Stimulated activated CD8-positive, alpha-beta memory T cell treated with anti-CD3 and anti-CD28 coated beads, Interleukin-7, amount 100 ng/mL, for 4 hours (primary cell): ENCODE measurements at places on chromosomes 3 and 15.

- no peak for DNase-seq
Measured at GRCh38 chr3:32303977-32304881, 65.7 kb downstream of the CMTM8 start.

DNA sequence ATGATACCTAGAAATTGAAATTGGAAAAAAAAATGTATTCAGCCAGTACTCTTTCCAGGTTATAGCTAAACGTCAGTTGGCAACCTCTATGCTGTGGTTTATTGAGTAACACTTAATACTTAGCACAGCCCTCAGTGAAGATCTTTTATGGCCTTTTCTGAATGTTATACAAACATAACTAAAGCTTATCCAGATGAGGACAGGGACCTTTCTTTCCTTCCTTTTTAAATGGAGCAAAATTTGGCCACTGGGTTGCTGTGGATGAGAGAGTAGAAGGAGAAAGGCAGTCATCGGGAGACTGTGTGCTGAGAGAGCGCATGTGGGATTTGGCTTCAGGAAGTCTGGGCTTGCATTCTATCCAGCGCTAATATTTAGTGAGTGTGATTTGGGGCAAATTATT lies 36.1 kb downstream of the IGF1R start:
- DNase-seq, result no peak

- no peak for DNase-seq
Measured at GRCh38 chr3:72085036-72085435, 300.1 kb upstream of the PROK2 start.

- no peak for DNase-seq
Measured at GRCh38 chr3:156553705-156554356, 1.1 kb downstream of the SSR3 start.

DNA sequence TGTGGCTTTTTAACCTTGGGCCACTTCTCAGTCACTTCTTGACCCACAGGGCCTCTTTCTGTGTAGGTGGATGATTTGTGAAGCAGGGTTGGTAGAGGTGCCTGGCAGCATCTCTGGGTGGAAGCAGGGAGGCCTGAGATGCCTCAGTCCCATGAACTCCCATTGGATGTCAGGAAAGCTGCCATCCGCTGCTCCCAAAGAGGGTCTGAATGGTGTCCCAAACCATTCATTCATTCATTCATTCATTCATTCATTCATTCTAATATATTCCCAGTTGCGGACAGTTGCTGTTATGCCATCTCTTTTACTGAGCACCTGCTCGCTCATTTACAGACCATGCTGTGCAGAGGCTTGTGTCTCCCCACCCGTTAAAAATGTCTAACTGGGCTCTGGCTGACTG lies 98.7 kb downstream of the CHDH start:
- DNase-seq, result no peak

GRCh38 chr3:192870822-192871221 lies 46.8 kb downstream of the MB21D2 start:
- DNase-seq, result no peak

DNA sequence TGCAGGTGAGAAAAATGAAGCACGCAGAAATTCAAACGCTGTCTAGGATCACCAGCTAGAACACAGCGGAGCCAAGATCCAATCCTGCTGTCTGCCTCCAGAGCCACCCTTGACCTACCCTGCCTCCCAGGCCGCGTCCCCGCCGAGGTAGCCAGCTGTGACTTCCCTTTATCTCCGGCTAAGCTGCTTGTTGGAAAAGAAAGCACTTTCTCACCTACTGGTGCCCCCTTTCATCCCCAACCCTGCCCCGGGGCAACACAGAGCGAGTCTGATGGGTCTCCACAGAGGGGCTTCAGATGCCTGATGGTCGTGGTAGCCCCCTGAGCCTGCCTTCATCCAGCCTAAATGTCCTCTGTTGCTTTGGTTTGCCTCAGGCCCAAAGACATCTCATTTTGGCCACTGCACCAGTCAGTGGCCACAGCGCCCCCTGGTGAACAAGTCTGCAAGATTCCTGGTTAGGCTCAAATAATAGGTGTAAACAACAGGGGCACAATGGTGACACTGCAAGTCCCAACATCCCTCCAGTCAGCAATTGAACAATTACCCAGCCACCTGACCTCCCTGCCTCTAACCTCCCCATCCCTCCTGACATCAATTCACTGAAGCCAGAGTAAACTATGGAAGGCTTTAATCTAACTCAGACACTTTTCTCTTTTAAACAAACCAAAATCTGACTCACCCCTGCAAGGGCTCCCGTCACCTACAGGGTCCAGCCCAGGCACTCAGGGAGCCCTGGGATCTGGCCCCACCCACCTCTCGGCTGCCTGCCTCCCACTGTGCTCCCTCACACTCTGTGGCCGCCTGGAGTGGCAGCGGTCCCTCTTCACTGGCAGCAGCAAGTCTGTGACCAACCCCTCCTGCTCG lies 27.3 kb upstream of the BCL2L10 start:
- peak; percentile 5 for DNase-seq

GRCh38 chr3:131393051-131393450 lies 11.5 kb downstream of the NUDT16 start:
- no peak for DNase-seq

DNA sequence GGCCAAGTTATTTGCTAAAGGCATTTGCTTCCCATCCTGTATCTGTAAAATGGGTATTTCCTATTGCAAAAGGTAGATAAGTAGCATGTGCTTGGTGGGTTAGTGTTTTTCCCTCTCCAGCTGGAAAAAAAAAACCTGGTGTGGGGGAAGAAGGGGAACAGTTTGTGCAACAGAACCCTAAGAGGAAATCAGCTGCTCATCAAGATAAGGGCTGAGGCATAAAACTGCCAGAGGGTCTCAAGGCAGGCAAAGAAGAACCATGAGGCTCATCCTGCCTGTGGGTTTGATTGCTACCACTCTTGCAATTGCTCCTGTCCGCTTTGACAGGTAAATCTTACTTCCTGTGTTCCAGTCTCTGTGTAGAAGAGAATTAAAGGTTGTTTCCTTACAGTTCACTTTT lies at the start of gene CPA3:
Gene CPA3, plus strand, starts transcription at position 248 of the 400 bp plus-strand sequence. Its CDS starts 12 bp downstream, at position 260.
- DNase-seq, result no peak

GRCh38 chr3:129056451-129057173 lies 4.0 kb upstream of the GP9 start:
- DNase-seq, result no peak

DNA sequence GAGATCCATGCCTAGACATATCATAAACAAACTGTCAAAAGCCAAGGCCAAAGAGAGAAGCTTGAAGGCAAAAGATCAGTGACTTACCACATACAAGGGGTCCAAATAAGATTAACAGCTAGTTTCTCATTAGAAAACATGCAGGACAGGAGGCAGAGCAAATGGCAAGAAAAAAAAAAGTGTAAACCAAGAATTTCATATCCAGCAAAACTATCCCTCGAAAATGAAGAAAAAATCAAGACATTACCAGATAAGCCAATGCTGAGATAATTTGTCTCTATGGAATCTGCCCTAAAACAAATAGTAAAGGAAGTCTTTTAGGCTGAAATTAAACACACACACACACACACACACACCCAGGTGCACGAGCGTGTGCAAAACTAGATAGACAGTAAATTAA lies 99.6 kb upstream of the NSMCE3 start:
- DNase-seq, result no peak

DNA sequence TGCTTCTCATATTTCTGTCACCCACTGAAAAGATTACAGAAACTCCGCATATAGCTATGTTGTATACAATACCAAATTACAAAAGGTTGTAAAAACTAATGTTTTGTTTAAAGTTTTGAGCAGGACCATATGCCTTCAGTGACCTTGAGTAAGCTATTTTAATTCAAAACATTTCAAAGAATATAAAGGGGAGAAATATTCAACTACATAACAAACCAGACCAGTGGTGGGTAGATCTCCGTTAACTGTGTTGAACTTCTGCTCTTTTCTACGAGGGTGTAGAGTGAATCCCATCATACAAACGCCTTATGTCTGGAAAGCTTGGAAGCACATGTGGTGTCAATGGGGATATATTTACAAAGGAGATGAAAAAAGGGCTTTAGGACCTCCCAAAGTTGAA lies 68.4 kb upstream of the NR2F2 start:
- DNase-seq, result no peak

- no peak for DNase-seq
Measured at GRCh38 chr3:160472344-160472743, 22.8 kb upstream of the TRIM59 start.

DNA sequence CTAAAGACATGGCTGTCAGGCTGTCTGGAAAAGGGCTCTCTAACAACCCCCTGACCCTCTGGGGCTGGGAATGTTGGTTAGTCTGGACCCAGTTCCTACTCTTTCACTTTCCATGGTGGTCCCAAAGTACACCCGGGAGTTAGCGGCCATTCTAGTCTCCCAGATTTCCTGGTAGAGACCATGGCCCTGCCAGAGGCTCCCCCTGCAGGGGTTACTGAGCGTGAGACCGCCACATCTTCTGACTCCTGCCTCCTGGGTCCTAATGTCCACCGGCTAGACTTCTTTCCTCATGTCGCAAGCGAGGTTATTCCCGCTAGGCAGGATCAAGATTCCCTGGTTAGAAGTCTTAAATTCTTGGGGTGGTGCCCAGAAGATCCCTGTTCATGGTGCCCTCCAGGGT lies 540.0 kb upstream of the ROBO1 start:
- DNase-seq, result no peak

DNA sequence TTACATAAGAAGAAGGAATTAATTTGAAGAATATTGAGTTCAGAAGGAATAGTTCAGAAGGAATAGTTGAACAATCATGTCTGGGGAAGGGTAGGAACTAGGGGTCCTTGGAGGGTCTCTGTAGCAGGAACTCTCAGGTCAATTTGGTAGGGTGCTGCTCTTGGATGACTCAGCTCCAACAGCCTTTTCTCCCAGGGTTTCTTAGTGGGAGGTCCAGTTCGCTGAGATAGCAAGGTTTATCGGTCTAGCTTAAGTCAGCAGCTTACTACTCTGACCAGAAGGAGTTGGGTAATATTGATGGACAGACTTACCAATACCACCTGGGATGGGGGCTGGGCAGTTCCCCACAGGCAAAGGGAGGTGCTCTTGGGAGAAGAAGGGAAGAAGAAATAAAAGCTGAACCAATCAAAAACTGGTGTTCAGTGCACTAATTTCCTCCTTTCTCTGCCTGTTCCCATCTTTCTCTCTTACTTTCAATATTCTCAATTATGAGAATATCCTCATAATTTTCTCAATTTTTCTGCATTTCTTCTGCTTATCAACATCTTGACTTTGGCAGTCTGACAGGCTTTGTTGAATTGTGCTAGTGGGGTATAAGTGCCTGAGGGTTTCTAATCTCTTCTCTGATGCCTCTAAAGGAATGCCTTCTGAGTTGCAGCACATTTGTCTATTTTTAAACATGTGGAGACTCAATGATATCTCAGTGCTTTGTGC lies 14.4 kb upstream of the MITF start:
- DNase-seq, result no peak

DNA sequence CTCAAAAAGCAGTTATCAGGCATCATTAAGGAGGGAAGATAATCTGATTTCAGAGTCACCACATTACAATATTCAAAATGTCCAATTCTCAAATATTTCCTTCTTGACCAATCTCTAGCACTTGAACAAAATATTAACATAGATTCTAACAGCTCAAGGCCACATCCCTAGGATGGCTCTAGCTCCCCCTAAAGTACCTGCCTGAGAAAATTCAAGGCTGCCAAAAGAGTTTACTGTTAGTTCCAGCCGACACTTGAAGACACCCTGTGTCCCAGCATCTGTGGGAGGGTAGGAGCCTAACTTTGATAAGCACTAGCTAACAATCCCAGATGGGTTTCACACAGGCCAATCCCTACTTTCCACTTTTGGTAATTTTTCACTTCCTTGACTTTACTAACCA lies 10.4 kb downstream of the NSMCE3 start:
- no peak for DNase-seq

GRCh38 chr15:93929375-93930094 lies 301.8 kb upstream of the MCTP2 start:
- DNase-seq, result no peak

DNA sequence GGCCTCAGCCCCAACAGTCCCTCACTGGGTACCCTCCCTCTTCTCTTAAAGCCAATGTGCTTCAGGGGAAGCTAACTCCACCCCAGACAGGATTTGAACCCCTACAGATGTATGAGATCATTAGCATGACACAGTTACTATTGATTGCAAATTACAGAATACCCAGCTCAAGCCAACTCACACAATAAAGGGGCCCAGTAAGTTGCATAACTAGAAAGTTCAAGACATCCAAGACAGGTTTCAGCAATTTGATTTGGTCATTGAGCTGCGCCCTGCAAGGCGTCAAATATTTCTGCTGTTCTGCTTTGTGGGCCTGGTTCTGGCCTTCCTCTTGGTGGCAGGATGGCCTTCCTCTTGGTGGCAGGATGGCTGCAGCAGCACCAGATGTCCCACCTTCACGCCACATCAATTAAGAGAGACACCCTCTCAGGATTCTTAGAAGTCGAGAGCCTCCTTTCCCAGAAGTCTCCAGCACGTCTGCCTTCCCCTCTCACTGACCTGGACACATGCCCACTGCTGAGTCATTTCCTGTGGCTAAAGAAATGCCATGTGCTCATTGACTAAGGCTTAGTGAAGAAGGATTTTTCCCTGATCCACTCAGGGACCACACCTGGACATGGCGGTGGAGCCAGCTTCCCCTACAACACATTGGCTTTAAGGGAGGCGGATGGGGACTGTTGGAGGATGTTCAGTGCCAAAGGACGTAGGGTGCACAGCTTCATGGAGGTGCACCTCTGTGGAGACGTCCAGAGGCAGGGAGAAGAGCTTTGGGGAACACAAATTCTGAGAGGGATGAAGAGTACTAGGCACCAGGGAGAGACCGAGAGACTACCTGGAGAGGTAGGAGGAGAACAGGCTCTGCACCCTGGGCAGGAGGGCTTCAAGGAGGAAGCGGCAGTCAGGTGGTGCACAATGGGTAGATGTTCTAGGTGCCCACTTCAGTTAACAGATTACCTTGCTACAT lies 49.1 kb downstream of the DNASE1L3 start:
- no peak for DNase-seq

- DNase-seq, result no peak
Measured at GRCh38 chr3:43638594-43639447, 17.0 kb upstream of the ANO10 start.

- DNase-seq, result no peak
Measured at GRCh38 chr3:32856355-32856889, 38.6 kb downstream of the TRIM71 start.

- DNase-seq, result no peak
Measured at GRCh38 chr3:156898296-156898880, 72.2 kb downstream of the LEKR1 start.

GRCh38 chr3:88984832-88985231 lies 122.6 kb upstream of the EPHA3 start:
- DNase-seq, result no peak

GRCh38 chr3:194608981-194609380 lies 24.2 kb downstream of the TMEM44 start:
- no peak for DNase-seq

DNA sequence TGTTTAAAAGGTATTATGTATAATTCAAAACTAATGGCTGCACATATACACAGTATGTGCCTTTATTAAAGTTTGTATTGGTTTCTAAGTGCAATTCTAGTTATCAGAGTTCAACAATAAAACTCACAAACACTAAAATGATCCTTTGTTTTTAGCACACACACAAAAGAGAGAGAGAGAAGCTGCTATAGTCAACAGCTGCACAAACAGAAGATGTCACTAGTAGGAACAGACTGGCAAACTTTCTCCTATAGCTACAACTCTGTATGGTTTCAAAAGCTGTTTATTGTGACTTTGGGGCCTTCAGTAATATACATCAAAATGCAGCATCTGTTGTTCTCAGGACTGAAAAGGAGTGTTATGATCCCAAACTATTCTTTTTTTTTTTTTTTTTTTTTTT lies 6.1 kb downstream of the SECISBP2L start:
- no peak for DNase-seq

- DNase-seq, result no peak
Measured at GRCh38 chr3:118977671-118978392, 56.8 kb downstream of the IGSF11 start.

GRCh38 chr3:31170932-31171670 lies 276.6 kb upstream of the GADL1 start:
- no peak for DNase-seq

- DNase-seq, result no peak
Measured at GRCh38 chr15:70439880-70440279, 323.5 kb downstream of the UACA start.
